Spleen (tissue), 13 donors: ENCODE measurements at places on chromosomes 7 and 10. TPM values are rescaled to one million over a fixed set of nuclear protein-coding genes. Genes with fewer than 3 reads are reported as not detected.

Gene SLC18A2
- 0.20 TPM for polyA plus RNA-seq

Gene LRRC18
- not detected for polyA plus RNA-seq

Gene TFPI2
- 1.1 TPM for polyA plus RNA-seq

Gene PKD1L1
- polyA plus RNA-seq, result 1.3 TPM

Gene ZEB1
- polyA plus RNA-seq, result 8.3 TPM

Gene KAZALD1
- 15.5 TPM for polyA plus RNA-seq

GRCh38 chr7:70392877-70393435 is 739.0 kb upstream of the GALNT17 start:
- no peak overlapping the region for H3K27ac ChIP-seq
- no peaks in the 10 kb centered on the region for H3K4me1 ChIP-seq
- no peaks in the 10 kb centered on the region for H3K27me3 ChIP-seq
- DNase-seq, result no peak

DNA sequence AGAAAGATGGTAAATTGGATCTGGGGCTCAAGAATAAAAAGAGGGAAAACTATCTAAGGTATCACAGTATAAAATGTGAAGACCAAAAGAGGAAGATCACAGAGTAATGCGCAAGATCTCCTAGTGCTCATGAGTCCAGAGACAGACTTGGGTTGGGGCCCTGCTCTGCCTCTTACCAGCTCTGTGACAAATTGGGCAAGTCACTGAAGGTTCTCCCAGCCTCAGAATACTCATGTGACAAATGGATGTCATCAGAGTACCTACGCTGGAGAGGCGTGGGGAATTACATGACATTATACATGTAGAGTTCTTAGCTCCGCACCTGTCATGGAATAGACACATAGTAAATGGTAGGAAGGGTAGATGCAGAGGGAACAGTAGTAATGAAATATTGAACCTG is 124.4 kb downstream of the DOCK4 start:
- peaks cover 50% of the 10 kb centered on the region for H3K4me1 ChIP-seq
- H3K27me3 ChIP-seq, result no peaks in the 10 kb centered on the region
- no peaks in the 10 kb centered on the region for H3K36me3 ChIP-seq

- no peak for DNase-seq
- no peak overlapping the region for H3K4me3 ChIP-seq
- H3K36me3 ChIP-seq, result peaks cover 40% of the 10 kb centered on the region
Measured at GRCh38 chr7:66642932-66643331, 14.3 kb downstream of the KCTD7 start.

- no peaks in the 10 kb centered on the region for H3K27me3 ChIP-seq
- no peak overlapping the region for H3K27ac ChIP-seq
- no peak overlapping the region for H3K4me3 ChIP-seq
- H3K4me1 ChIP-seq, result peaks cover 19% of the 10 kb centered on the region
Measured at GRCh38 chr10:110512461-110513187, 14.9 kb downstream of the DUSP5 start.

DNA sequence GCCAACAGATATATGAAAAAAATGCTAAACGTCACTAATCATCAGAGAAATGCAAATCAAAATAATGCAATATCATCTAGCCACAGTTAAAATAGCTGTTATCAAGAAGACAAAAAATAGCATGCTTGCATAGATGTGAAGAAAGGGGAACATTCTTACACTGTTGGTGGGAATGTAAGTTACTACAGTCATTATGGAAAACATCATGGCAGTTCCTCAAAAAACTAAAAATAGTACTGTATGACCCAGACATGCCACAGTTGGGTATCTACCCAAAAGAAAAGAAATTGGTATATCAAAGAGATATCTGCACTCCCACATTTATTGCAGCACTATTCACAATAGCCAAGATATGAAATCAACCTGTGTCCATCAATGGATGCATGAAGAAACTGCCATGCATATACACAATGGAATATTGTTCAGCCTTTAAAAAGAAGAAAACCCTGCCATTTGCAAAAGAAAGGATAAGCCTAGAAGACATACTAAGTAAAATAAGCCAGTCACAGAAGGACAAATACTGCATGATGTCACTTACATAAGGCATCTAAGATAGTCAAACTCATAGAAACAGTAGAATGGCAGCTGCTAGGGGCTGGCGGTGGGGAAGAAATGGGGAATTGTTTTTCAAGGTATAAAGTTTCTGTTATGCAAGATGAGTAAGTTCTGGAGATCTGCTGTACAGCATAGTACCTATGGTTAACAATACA is 107.0 kb downstream of the PTPN20 start:
- no peaks in the 10 kb centered on the region for H3K36me3 ChIP-seq
- H3K4me3 ChIP-seq, result no peak overlapping the region

GRCh38 chr10:14873090-14873760 is 5.4 kb upstream of the SUV39H2 start:
- no peak for DNase-seq
- H3K4me1 ChIP-seq, result peaks cover 17% of the 10 kb centered on the region
- no peak overlapping the region for H3K27ac ChIP-seq
- H3K4me3 ChIP-seq, result no peak overlapping the region
- no peaks in the 10 kb centered on the region for H3K27me3 ChIP-seq

- no peaks in the 10 kb centered on the region for H3K27me3 ChIP-seq
- H3K36me3 ChIP-seq, result no peaks in the 10 kb centered on the region
- no peak for DNase-seq
- no peak overlapping the region for H3K4me3 ChIP-seq
Measured at GRCh38 chr7:82985144-82985802, 177.4 kb downstream of the PCLO start.
